ENCODE measurements at places on chromosomes 11 and 22. TPM values are rescaled to one million over a fixed set of nuclear protein-coding genes. Genes with fewer than 3 reads are reported as not detected.

DNA sequence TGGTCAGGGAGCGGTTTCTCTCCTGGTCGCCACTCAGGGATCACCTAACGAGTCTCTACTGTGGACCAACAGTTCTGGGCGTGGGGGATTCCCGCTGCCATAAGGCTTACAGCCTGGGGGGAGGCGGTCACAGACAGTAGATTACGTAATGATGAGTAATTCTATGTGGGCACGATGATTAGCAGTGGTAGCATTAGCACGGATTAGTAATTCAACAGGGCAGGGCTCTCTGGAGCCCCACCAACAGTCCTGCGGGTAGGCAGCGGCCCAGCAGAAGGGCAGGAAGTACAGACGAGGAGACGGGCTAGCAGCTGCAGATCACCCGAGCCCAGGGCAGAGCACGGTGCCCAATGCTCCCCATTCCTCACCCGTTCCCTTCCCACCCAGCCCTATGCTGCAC, 3.6 kb downstream of the SHISAL1 start:
- no peak overlapping the region for H3K4me3 ChIP-seq
- H3K27me3 ChIP-seq = no peaks in the 10 kb centered on the region
- DNase-seq = no peak
- no peak overlapping the region for H3K27ac ChIP-seq
- H3K4me1 ChIP-seq = peaks cover under 1% of the 10 kb centered on the region
- H3K36me3 ChIP-seq = no peaks in the 10 kb centered on the region

DNA sequence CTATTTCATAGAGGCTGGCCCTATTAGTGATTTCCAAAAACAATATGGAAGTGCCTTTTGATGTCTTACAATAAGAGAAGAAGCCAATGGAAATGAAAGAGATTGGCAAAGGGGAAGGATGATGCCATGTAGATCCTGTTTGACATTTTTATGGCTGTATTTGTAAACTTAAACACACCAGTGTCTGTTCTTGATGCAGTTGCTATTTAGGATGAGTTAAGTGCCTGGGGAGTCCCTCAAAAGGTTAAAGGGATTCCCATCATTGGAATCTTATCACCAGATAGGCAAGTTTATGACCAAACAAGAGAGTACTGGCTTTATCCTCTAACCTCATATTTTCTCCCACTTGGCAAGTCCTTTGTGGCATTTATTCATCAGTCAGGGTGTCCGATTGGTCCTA, 91.4 kb downstream of the CD44 start:
- H3K4me1 ChIP-seq = peaks cover 28% of the 10 kb centered on the region
- no peak overlapping the region for H3K4me3 ChIP-seq
- DNase-seq = no peak
- no peaks in the 10 kb centered on the region for H3K27me3 ChIP-seq
- H3K36me3 ChIP-seq = peaks cover 93% of the 10 kb centered on the region
- no peak overlapping the region for H3K27ac ChIP-seq

DNA sequence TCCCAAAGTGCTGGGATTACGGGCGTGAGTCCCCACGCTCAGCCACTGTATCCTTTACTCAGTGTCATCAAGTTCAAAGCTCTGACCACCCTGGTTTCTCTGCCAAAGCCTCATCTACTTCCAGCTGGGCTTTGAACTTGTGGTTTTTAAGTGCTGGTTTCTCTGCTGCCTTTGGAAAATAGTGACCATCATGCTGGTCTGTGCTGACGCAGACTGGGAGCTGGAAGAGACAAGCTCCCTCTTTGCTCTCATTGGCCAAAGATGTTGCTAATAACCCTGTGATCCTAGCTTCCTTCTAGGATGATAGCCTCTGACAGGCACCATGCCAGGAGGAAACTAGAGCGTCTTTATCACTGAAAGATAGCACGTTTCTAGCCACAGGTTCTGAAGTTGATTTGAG, 62.4 kb downstream of the ALX4 start:
- no peak overlapping the region for H3K4me3 ChIP-seq
- H3K36me3 ChIP-seq = peaks cover 20% of the 10 kb centered on the region
- DNase-seq = no peak
- no peaks in the 10 kb centered on the region for H3K4me1 ChIP-seq

TMA7B gene
- 4.7 TPM for total RNA-seq

TMEM86A gene
- 0.42 TPM for total RNA-seq

- H3K27ac ChIP-seq = no peak overlapping the region
- no peaks in the 10 kb centered on the region for H3K4me1 ChIP-seq
- H3K4me3 ChIP-seq = no peak overlapping the region
- no peaks in the 10 kb centered on the region for H3K27me3 ChIP-seq
These were observed 34.3 kb upstream of the NFRKB start for GRCh38 chr11:129929721-129930120.

DNA sequence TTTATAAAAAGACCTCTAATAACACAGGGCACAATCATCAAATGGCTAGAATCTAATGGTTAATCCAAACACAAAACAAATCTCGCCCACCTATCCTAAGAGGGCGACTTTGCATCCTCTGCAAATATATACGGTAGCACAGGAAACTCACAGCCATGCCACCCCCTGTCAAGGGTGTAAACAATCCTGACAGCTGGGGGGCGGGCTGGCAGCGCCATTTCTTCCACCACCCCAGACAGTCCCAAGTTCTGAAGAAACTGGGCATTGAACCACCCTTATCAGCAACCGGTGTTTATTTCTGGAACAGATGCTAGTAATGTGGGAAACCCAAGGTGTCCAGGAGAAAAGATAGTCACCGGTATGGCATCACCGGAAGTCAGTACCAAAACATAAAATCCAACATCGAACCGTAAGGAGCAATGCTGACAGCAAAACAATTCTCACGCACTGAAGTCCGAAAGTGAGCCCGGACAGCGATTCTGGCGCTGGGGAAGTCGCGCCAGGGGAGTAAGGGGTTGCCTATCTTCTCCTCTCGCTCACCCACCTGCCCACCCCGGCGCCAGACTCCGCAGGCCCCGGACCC, 825 bp downstream of the FBXO3 start:
- H3K27me3 ChIP-seq = peaks cover 22% of the 10 kb centered on the region
- peak overlapping the region; percentile 95 for H3K27ac ChIP-seq
- peak overlapping the region; percentile 92 for H3K4me3 ChIP-seq

DNA sequence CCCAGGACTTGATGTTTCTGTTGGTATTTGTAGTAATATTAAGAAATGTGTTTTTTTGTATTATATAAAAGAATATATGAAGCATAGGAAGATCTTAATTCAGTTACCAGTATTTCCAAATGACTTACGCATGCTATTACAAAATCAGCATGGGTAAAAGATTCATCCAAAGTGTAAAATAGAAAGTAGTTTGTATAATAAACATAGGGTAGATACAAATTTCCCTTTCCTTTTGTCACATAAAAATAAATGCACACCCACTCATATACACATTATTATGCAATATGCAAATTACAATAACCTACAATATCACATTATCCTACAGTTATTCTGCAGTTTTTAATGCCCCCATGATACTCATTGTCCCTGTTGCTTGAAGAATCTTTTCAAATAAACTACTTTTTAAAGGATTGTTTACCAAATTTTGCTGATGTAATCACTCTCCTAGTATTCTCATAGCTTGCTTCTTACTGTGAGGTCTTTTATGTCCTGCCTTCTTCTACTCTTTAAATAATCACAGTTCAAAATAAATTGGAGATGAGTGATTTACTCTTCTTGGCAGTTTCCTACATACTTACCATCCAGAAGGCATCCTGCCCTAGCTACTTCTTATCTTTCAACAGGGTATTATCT, 244.0 kb downstream of the CASP12 start:
- no peak overlapping the region for H3K27ac ChIP-seq
- no peak for DNase-seq

DNA sequence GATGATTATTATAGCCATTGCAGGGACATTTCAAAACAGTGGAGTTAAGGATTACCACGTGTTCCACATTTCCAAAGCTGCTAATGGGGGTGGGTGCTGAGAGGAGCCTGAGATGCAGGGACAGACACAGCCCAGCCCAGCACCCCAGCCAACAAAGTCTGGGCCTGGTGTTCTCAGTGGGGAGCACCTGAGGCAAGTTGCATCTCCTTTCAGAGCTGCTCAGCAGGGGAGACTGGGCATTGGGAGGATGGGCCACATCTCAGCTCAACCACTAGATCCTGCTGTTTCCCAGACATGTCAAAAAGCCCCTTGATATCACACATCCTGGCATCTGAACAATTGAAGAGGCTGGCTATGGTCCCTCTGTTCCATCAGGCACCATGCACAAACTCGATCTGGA, 458.0 kb upstream of the KIRREL3 start:
- peaks cover 1% of the 10 kb centered on the region for H3K27me3 ChIP-seq
- H3K27ac ChIP-seq = no peak overlapping the region
- no peaks in the 10 kb centered on the region for H3K36me3 ChIP-seq
- no peak overlapping the region for H3K4me3 ChIP-seq
- no peaks in the 10 kb centered on the region for H3K4me1 ChIP-seq
- no peak for DNase-seq

GRCh38 chr22:26990503-26991189, 333.3 kb downstream of the MIAT start:
- DNase-seq = no peak
- no peak overlapping the region for H3K27ac ChIP-seq
- no peaks in the 10 kb centered on the region for H3K4me1 ChIP-seq
- no peaks in the 10 kb centered on the region for H3K36me3 ChIP-seq
- no peaks in the 10 kb centered on the region for H3K27me3 ChIP-seq

DNA sequence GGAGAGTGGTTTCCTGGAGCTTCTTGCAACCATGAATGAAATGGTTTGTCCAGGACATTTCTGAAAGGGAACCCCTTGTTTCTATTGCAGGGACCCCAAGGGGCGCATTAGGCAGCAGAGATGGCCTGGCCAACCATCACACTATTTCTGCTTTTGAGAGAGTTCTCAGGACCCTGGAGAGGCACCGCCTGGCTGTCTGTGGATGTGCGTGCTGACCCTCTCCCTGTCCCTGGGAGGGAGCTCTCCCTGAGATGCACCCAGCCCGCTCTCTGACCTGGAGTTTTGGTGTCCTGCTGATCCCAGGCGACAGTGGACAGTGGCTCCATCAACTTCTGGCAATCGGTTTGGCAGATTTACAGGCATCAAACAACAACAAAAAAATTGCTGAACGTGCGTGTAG, 80.3 kb upstream of the SLC22A12 start:
- H3K36me3 ChIP-seq = no peaks in the 10 kb centered on the region
- H3K4me3 ChIP-seq = no peak overlapping the region
- no peak for DNase-seq
- H3K27ac ChIP-seq = no peak overlapping the region
- H3K4me1 ChIP-seq = no peaks in the 10 kb centered on the region

TRIM49D2 gene
- not detected for total RNA-seq

DNA sequence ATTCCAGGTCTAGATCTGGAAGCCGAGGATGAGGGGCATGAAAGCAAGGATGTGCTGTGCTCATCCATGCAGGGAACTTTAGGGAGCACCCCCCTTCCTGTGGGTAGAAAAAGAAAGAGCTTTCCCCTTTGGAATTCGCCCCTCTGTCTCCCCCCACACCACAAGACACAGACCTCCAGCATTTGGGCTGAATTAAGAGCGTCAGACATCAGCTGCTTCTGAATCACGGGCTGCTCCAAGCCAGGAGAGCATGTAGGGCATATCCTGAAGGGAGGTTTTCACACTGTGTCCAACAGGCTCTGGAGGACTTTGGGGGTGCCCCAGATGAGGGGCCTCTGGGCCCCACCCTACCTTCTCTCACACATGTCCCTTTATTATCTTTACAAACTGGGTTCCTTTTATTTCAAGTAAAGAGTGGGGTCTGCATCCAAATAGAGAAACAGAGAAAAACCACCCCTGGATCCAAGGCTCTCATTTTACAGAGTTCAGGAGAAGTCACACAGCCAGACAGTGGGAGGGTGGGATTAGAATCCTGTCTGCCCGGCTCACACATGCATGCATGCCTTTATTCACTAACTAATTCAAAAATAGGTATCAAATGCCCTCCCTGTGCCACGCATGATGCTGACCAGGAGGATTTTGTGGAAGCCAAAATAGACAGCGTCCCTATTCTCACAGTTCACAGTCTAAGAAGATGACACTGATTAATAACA, 52.8 kb downstream of the LRRC32 start:
- no peaks in the 10 kb centered on the region for H3K4me1 ChIP-seq
- no peak overlapping the region for H3K4me3 ChIP-seq
- DNase-seq = no peak
- peaks cover 4% of the 10 kb centered on the region for H3K27me3 ChIP-seq
- no peak overlapping the region for H3K27ac ChIP-seq
- no peaks in the 10 kb centered on the region for H3K36me3 ChIP-seq

DNA sequence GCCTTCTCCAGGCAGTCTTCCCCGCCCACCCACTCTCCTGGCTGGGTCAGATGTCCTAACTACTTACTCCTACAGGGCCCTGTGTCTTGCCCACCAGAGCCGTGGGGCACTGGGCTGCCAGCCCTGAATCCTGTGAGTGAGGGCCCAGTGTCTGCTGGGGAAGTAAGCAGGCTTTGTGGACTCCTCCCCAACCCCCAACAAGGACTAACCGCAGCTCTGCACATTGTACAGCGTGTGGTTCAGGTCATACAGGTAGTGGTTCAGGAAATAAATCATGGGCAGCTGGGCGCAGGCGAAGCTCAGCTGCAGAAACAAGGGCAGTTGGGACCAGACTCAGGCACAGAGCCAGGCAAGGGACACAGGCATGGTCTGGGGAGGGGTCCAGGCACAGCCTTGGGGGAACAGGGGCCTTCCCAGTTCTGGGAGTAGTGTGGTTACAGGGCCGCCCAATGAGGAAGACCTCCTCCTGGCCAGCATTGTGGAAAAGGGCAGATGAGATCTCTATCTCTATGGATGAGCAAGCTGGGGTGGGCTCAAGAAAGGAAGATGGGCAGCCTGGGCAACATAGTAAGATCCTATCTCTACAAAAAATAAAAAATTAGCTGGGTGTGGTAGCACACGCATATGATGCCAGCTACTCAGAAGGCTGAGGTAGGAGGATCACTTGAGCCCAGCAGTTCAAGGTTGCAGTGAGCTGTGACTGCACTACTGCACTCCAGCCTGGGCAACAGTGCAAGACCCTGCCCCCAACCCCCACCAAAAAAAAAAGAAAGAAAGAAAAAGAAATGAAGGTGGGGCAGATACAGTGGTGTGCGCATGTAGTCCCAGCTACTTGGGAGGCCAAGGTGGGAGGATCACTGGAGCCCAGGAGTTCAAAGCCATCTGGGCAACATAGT, 5.5 kb downstream of the UNC93B1 start:
- DNase-seq = peak; percentile 49
- H3K27me3 ChIP-seq = no peaks in the 10 kb centered on the region
- peaks cover 20% of the 10 kb centered on the region for H3K36me3 ChIP-seq
- H3K4me1 ChIP-seq = peaks cover 44% of the 10 kb centered on the region
- H3K4me3 ChIP-seq = peak overlapping the region; percentile 35

GRCh38 chr11:7600205-7600775, 73.0 kb downstream of the CYB5R2 start:
- H3K27ac ChIP-seq = no peak overlapping the region
- no peaks in the 10 kb centered on the region for H3K36me3 ChIP-seq
- peaks cover 9% of the 10 kb centered on the region for H3K4me1 ChIP-seq

DNA sequence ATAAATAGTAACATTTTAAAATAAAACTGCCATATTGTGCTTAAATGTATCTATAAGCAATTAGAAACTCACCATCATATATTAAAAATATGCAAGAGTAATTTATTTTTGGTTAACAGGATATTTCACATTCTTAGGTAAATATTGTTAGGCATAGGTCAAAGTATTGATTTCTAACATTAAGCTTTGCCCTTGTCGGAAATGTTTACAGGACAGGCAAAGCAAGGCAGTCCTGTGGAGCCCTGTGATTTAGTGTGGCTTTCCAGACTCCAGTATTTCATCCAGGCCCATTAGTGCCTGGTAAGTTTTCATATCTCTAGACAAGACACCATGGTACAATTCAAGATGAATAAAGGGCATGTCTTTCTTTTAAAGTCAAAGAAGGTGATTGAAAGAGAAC, 114.9 kb upstream of the LARGE1 start:
- DNase-seq = no peak
- no peaks in the 10 kb centered on the region for H3K4me1 ChIP-seq
- H3K36me3 ChIP-seq = no peaks in the 10 kb centered on the region
- no peak overlapping the region for H3K4me3 ChIP-seq
- H3K27me3 ChIP-seq = no peaks in the 10 kb centered on the region

NLRP10 gene
- not detected for total RNA-seq

NCAPD3 gene
- total RNA-seq = 125 TPM

All from activated CD4-positive, alpha-beta T cell treated with anti-CD3 and anti-CD28 coated beads, Interleukin-2, amount 10 ng/mL, durations not matched to agents 7 days and 5 days (primary cell).